Aorta (tissue), 5 donors: ENCODE measurements at places on chromosomes 4 and X.

DNA sequence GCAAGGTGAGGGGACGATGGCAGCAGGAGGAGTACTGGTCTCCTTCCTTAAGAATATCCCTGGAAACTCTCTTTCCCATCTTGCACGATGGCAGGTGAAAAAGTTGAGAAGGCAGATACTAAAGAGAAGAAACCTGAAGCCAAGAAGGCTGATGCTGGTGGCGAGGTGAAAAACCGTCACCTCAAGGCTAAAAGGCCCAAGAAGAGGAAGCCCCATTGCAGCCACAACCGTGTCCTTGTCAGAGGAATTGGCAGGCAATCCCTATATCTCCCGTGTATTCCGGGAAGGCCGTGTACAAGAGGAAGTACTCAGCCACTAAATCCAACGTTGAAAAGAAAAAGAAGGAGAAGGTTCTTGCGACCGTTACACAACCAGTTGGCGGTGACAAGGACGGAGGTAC, 40.0 kb downstream of the CRLF2 start:
- DNase-seq: no peak

DNA sequence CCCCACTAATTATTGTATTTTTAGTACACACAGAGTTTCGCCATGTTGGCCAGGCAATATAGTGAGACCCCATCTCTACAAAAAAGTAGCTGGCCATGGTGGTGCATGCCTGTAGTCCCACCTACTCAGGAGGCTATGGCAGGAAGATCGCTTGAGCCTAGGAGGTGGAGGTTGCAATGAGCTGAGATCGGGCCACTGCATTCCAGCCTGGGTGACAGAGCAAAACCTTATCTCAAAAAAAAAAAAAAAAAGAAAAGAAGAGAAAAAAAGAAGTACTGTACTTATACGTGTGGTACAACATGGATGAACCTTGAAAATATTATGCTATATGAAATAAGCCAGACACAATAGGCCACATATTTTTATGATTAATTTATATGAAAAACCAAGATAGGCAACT, 9.9 kb upstream of the WDR45 start:
- no peak for DNase-seq

DNA sequence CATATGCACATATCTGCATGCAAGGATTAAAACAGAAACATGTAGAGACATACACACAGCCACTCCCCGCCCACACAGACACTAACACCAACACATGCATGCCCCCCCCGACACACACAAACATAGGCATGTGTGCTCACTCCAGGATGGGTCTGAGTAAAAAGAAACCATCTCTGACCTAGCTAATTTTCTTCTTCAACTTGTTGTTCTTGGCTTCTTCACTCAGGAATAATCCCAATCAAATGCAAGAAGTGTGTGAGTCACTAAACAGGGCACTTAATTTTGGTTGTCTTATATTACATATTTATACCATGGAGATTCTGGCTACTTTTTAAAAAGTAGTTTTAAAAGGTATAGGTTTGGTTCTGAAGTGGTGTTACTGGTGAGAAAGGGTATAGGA, 28.3 kb downstream of the ENOX2 start:
- no peak for DNase-seq

DNA sequence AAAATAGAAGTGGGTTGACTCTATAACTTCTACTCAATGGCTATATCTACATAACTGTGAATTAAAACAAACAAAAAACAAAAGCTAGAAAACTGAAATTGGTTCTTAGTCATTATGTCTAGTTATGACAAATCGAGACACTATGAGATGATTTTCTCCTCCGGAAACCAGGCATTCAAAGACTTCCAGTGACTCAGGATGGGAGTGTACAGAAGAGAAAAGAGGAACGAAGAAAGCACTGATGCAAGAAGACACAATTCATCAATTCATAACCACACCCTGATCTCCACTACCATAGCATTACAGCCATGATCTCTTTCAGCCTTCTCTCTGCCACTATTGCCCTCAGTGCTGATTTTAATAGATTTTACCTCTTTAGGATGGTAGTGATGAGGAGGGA, 253.6 kb downstream of the CBLL2 start:
- no peak for DNase-seq

DNA sequence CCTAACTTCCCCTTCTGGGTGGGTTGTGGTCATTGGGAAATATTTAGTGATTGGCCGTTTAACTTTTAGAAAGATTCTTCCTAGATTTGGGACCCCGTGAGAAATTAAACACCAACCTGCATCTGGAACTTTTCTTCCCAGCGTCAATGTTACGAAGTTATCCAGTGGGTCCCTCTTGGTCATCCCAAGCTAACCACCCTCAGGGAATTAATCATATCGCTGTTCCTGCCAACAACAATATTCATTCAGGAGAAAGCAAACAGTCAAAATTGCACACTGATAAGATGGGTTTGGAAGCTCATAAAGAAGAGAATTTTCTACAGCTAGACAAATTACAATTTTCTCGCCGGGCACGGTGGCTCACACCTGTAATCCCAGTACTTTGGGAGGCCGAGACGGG, 121.2 kb upstream of the STX18 start:
- no peak for DNase-seq

DNA sequence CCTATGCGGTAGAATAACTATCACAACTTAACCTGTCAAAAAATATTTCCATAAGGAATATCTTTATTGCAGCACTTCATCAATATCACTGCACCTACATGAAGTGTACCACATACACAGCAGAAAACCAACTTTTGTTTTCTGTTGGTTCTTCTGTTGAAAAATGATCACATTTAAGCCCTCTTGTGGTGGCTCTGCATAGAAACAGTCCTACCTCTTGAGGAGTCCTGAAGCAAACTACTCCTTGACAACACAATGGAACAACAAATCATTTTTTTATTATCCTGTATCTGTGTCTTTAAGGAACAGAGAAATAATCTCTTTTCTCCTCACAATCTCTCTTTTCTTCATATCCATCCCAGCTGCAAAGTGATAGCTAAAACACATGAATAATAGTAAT, 39.8 kb upstream of the ATOH1 start:
- no peak for DNase-seq

DNA sequence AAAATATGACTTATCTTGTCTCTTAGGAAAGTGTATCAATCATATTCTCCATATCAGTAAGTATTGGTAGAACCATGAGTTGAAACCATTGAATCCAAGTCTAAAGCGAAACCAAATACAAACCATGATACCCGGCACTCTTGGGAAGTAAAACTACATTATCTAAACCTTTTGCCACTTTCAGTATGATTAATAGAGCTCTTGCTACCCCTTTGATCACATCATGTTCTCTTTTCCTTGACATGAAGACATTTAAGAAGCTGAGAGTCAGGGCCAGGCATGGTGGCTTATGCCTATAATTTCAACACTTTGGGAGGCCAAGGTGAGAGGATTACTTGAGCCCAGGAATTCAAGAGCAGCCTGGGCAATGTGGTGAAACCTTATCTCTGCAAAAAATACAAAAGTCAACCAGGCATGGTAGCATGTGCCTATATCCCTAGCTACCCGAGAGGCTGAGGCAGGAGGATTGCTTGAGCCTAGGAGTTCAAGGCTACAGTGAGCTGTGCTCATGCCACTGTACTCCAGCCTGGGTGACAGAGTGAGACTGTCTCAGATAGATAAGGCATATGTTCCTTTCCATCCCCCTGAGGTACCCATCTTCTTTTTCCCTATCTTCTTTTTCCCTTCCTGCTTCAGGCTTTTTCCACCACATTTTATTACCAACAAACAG, 45.4 kb downstream of the CEP135 start:
- DNase-seq: no peak

- no peak for DNase-seq
Observed at GRCh38 chr4:38560768-38561558, 103.0 kb upstream of the KLF3 start.

DNA sequence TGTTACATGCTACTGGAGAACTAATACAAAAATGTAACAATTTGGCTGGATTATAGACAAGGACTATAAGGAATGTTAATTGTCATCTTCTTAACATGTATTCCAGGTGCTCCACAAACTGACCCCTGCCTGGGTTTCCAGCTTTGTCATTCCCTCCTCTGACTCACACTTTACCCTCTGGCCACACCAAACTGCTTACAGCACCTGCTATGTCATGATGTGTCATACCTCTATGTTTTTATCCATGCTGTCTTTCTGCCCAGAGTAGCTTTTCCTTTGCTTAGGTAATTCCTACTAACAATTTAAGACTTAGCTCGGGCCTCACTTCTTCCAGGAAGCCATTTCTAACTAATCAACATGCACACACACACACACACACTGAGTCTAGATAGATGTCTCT, 14.0 kb upstream of the SHROOM4 start:
- DNase-seq: no peak

GRCh38 chr4:76630741-76631140, 195.7 kb downstream of the SHROOM3 start:
- DNase-seq: no peak

- DNase-seq: no peak
Observed at GRCh38 chr4:177450426-177451107, 8.3 kb upstream of the AGA start.

DNA sequence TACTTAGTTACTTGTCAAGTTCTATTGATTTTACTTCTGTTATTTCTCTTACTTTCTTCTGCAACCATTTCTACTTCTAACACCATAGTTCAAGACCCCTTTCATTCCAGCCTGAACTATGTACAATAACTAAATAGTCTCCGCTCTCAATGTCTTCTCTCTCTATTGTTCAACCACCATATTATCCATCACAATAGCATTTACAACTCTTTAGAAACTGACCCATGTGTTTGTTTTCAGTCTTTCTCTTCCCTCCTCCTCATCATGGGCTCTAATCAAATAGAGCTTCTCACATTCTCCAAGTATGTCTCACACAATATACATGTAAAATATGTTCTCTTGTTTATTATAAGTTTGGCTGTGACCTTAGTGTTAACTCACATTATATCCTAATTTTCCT, 143.6 kb downstream of the ZAR1 start:
- no peak for DNase-seq

DNA sequence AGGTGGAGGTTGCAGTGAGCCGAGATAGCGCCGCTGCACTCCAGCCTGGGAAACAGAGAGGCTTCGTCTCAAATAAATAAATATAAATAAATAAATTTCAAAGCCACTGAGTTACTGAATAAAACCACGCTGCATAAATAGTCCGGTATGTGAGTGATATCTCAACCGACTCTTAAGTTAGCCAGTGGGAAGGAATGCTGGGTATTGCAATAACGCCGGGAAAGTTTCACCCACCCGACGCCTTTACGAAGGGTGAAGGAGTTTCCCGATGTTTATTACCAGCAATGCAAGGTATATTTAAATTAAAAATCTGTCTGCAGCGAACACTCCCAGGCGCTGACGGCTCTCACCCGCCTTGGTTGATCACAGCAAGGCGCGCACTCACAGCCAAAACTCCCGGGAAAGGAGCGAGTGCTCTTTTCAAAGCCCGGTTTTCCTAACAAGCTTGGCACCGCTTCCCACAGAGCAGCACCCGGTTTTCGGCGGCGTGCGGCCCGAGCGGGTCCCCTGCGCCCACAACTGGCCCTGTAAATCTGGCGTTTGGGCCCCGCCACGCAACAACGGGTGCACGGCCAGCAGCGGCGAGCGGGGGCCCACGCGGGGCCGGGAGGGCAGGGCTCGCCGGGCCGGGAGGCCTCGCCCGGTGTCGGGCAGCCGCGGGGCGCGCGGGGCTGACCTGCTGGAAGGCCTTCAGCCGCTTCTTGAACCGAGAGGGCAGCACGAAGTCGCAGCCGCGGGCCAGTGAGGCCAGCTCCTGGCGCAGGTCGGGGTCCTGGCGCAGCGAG, 13.7 kb downstream of the PPP2R3B start:
- no peak for DNase-seq

GRCh38 chrX:148043271-148043855, 62.2 kb downstream of the FMR1NB start:
- no peak for DNase-seq

- DNase-seq: no peak
Observed at GRCh38 chr4:87543835-87544461, 14.8 kb upstream of the SPARCL1 start.

DNA sequence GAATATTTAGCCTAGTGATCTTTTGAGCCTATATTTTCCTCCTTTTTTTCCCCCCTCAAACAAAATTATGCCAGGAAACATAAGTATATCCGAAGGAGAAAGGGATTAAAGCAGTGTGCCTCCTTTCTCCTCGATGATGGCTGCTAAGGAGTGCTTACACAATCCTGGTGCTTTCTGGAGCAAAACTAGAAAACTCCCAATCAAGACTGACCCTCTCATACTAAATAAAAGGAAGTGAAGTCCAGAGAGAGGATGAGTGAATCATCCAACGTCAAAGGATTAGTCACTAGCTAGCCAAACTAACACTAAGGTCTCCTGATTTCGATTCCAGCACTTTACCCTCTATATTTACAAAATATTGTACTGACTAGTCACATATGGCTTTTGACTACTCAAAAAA, 146.8 kb downstream of the PPP3CA start:
- no peak for DNase-seq

DNA sequence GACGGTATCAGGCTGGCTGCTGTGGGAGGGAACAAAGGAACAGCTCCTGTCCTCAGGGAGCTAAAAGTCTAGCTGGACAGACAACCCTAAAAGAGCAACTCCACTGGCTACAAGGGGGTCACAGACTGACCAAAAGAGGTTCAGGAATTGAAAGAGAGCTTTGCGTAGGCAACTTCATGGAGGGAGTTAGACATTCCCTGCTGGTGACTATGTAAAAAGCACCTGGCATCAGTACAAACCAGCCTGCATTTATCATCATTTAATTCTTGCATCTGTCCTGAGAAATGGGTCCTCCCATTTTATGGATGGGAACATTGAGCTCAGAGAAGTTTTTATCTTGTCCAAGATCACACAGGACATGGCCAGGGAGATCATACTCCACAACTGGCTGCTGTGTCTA, 1.4 kb upstream of the LGI2 start:
- DNase-seq: no peak

DNA sequence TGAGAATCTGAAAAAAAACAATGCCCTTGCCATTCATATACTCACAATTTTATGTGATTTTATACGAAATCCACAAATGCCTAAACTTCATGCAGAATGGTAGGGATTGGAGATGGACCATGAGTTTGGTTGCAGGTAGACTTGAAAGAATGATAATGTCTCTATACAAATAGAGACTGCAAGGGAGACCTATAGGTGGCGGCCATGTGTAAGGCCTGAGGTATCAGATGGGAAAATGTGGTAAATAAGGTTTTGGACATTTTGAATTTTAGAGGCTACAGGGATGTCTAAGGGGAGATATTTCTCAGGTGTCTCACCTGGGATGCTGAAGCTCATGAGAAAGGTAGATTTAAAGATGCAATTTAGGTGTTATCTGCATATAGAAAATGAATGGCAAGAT, 78.0 kb downstream of the GABRB1 start:
- DNase-seq: no peak

GRCh38 chrX:79081895-79082512, 62.5 kb upstream of the GPR174 start:
- DNase-seq: no peak

DNA sequence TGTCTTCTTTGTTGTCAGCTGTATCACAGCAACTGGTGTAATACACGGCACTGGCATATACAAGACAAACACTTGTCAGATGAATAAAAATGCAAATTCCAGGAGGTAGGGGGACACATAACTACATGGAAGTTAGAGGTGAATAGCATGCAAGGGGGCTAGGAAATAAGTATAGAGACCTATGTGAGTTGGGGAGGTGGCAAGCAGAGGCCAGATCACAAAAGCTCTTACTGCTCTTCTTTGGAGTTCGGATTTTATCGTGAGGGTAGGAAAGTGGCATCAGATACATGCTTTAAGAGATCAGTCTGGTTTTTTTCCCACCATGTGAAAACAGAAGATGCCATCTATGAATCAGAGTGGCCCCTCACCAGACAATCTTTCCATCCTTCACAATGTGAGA, 2.8 kb upstream of the SRP72 start:
- no peak for DNase-seq

- DNase-seq: no peak
Observed at GRCh38 chrX:48022100-48022499, 15.3 kb downstream of the SPACA5 start.
